Activated naive CD4-positive, alpha-beta T cell treated with anti-CD3 and anti-CD28 coated beads for 36 hours (primary cell): ENCODE measurements at places on chromosomes 3 and 15.
A peak's percentile ranks its signal among the peaks of the same experiment; 100 is the strongest.

DNA sequence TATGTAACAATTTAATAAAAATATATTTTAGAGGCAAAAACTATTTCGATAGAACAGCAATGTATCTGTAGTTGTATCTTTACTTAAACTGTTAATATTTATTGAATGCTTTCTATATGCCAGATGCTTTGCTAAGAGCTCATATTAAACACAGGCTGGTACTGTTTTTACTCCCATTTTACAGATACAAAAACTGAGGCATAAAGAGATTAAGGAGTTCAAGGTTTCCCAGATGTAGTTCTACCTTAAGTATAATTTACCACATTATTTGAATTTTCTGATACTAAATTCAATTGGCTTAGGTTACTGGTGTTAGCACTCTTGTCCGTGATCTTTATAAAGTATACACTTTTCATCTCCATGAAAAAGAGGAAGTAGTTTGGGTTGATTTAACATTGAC lies 149.8 kb downstream of the ROBO2 start:
- DNase-seq, result no peak

DNA sequence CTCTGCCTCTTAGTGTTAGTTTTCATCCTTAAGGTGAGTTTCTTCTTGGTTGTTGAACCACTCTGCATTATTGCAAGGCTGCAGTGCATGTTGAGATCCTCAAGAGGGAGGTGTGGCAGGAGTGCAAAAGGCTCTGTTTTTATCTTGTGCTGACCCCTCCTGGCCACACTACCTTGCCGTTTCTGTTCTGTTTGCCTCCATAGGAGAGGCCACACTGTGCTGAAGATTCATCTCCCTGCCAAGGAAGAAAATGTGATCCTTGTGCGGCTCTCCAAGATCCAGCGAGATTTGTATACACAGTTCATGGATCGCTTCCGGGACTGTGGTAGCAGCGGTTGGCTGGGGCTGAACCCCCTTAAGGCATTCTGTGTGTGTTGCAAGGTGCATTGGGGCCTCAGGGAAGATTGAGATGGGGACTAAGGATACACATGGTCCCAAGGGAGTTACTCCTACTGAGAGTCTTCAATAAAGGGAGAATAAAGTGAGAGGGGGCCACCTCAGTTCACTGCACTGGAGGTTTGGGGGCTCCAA lies 33.0 kb upstream of the TEX264 start:
- peak; percentile 50 for DNase-seq

GRCh38 chr15:63042877-63043334 lies 359 bp downstream of the TPM1 start:
- no peak for DNase-seq

DNA sequence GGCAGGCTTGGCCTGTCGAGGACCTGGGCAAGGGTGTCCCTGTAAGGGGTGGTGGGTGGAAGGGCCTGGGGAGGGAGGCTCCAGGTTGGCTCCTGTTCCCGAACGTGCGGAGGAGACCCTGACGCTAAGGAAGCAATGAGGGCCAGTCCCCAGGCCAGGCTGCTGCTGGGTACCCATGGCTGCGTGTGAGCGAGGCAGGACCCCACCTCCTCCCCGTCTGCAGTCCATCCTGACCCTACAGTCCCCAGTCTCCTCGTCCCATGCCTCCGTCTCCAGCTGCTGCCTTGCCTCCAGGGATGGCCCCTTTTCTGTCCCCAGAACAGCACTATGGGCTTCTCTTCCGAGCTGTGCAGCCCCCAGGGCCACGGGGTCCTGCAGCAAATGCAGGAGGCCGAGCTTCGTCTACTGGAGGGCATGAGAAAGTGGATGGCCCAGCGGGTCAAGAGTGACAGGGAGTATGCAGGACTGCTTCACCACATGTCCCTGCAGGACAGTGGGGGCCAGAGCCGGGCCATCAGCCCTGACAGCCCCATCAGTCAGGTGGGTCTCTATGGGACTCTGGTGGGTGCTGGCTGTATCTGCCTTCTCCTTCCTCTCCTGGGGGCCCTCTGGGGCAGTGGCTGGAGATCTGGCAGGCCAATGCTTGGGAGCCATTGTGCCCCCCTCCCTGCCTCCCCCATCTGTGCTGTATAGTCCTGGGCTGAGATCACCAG lies 571 bp downstream of the FES start:
- no peak for DNase-seq

DNA sequence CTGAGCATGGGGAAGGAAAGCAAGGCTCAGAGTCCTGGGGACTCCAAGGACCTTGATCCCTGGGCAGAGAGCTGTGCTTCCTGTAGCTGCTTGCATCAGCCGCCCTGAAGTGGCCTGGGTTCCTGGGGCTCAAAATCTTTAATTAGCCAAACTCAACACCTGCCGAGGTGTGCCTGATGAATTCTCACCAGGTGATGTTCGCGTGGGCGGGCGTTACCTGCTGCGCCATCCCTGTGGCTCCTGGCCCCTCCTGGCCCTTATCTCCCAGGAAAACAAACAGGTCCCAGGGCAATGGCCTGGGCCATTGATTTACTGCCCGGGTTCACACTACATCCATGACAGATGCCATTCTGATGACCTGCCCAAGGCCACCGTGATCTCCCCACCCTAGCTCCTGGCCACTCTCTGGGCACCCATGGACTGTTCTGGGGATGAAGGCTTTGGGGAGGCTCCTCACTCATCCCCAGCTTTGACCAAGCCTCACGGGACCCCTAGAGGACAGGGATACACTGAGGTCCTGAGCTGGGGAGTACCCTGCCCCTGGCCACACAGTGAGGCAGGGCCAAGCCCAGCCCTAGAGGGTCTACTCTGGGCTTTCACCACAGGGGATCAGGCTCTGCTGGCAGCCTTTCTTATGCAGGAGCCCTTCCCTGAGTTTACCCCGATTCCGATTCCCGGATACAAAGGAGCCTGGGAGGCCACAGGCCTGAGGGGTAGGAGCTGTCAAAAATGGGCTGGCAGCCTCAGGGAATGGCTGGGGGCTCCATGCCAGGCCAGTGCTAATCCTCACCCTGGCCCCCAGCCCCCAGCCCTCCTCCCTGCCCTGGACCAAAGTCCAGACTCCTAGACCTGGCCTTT lies 5.7 kb downstream of the SLC38A3 start:
- DNase-seq, result no peak

DNA sequence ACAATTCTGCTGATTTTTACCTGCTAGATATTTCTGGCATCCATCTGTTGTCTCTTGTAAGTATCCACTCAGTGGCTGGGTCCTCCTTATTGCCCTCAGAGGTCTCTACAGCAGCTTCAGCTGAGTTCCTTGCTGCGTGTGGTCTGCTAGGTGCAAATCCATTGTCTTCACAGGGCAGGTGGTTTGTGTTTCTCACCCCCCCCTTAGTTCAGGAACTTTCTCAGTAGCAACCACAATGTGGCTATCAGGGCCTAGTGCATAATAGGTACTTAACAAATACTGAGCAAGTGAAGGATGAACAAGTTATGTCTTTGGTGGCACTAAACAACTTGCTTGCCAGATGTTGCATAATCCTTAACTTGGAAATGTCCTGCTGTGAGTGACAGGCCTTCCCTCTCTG lies 96.7 kb upstream of the KLHL25 start:
- DNase-seq, result no peak

DNA sequence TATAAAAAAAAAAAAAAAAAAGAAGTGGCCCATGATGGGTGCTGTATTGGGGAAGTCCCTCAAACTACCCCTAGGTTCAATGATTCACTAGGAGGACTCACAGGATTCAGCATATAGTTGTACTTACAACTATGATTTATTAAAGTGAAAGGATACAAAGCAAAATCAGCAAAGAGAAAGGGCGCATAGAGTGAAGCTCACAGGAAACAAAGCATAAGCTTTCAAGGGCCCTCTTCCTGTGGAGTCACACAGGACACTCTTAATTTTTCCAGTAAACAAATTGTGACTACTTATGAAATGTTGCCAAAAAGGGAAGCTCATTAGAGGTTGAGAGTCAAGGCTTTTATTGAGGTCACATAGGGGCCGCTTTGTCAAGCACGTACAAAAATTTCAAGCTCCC lies 153.7 kb upstream of the GAP43 start:
- no peak for DNase-seq

DNA sequence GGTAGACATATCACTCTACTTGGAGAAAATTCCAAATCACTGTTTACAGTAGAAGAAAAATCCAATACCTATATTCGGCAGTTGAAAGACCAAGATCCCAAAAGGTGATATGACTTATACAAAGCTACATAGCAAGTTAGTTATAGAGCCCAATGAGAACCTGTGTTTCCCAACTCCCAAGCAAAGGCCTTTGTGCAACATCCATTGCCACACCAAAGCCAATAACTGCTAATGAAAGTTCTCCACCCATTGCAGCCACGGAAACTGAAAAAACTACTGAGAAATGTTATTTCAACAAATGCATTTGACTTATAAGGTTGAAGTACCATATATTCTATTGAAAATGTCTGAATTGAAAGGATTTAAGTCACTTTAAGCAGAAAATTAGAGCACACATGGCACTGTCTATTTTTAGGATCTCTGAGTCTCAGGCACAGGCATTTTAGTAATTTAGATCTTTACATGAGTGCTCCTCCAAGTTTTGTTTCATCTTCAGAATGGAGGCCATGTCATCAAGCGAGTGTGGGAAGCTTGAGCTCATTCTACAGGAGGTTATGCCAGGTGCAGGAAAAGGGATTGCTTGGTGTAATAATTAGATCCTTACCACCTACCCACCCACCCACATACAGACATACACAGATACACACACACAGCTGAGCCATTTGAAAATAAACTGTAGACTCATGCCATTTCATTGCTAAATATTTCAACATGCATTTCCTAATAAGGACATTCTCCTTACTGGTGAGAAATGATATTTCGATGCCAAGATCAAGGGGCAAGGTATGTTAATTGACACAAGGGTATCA lies 19.7 kb upstream of the ANO10 start:
- no peak for DNase-seq

- DNase-seq, result no peak
These were observed 55.8 kb downstream of the CMSS1 start for GRCh38 chr3:99873269-99874102.

- no peak for DNase-seq
These were observed 92.8 kb downstream of the PCSK6 start for GRCh38 chr15:101396484-101397261.

DNA sequence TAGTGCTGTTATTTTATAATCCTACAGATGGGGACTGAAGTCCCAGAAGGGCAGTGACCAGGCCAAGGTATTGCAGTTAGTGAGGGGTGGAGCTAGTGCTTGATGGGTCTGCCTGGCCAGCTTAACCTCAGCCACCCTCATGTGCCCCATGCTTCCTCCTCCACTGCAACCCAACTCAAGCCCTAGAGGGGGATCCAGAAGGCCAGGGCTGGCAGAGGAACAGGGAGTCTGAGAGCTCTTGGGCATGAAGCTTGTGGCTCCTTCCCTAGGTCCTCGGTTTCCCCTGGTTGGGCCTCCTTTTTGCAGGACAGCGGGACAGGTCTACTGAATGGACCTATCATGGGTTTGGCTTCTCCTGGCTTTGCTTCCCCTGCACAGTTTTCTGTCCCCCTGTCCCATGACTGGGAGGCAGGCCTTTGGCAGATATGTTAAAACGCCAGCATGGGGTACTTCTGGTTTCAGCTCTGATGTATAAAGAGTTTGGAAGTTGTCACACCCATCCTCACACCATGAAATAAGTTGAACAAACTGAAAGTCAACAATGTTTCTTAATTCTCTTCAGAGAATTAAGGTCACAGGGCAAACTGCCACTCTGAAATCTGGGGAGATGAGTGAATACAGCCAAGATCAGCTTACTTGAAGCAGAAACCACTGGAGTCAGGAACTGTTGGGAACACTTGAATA lies 103.3 kb downstream of the SMAD6 start:
- no peak for DNase-seq

DNA sequence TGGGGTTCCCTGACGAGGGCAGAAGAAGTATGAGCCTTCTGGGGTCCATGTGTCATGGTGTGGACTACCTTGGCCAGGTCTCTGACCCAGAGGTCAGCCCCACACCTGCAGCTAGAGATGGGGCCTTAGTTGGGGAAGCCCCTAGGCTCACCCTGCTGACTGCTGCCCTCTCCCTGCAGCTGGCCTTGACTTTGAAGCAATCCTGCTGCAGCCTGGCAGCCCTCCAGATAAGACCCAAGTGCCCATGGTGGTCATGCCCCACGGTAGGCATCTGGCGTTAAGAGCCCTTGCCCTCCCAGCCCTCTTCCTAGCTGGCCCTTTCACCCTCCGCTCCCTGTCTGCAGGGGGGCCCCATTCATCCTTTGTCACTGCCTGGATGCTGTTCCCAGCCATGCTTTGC lies 7.4 kb downstream of the APEH start:
- no peak for DNase-seq

DNA sequence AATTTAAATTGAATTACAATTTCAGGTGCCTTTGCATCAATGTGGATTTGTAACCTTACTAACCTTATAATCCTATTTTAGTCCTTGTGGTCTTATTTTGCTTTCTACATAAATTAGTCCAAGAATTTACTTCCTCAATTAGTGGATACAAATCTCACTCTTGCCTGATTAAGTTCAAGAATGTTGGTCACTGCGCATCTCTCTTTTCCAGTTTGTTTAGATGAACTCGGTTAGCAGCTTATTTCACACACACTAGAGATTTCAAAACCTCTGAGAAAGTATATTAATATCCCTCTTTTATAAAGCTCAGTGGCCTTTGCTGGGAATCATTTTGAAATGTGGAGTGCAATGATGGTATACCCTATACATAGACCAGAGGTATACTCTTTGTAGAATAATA lies 243.4 kb downstream of the DTWD1 start:
- no peak for DNase-seq

DNA sequence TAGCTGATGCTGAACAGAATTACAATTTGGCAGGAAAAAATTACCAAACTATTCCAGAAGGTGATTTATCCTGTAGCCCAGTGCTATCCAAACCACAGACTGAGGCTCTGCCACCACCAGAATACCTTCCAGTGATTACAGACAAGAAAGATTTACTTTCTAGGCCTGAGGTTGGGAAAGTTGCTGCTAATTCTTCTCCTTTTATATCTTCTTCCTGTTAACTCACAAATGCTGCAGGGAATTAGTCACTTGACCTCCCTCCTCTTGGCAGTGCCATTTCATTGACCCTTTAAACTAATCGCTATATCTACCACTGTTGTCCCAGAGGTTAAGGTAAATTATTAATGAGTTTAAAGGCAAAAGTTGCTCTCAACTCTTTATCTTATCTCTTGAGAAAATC lies 118.4 kb downstream of the CTNNB1 start:
- DNase-seq, result no peak
